ENCODE measurements at places on chromosomes 12 and 14.
A peak's percentile ranks its signal among the peaks of the same experiment; 100 is the strongest.

DNA sequence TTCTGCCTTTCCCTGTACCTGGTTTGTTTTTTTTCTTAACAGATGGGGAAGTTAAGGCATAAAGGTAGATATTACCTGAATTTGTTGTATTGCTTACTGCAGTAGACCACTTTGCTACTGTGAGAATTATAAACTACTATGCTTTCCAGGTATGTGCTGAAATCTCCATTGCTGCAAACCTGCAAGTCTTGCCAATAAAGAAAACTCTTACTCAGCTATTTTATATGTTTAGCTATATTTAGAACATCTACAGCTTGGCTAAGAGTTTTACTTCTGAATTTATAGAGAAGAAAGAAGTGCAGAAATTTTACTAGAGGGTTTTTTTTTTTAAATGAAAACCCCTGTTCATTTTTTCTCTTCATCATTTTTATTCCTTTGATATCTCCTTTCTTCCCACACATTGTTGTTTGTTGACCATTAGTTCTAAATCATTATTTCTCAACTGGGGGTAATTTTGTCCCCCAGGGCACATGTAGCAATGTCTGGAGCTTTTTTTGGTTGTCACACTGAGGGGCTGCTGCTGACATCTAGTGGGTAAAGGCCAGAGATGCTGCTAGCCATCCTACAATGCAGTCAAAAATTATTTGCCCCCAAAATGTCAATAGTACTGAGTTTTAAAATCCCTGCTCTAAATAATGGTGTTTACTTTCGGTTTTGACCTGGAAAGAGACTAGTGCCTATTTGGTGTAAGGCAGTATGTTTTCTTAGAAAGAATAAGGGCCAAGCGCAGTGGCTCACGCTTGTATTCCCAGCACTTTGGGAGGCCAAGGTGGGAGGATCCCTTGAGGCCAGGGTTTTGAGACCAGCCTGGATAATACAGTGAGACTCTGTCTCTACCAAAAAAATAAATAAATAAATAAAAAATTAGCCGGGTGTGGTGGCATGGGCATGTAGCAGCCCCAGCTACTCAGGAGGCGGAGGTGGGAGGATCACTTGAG is 48.6 kb downstream of the PCNX1 start:
- DNase-seq = peak; percentile 16

- no peak for DNase-seq
These were observed 429.0 kb downstream of the LRIG3 start for GRCh38 chr12:58491306-58491705.

DNA sequence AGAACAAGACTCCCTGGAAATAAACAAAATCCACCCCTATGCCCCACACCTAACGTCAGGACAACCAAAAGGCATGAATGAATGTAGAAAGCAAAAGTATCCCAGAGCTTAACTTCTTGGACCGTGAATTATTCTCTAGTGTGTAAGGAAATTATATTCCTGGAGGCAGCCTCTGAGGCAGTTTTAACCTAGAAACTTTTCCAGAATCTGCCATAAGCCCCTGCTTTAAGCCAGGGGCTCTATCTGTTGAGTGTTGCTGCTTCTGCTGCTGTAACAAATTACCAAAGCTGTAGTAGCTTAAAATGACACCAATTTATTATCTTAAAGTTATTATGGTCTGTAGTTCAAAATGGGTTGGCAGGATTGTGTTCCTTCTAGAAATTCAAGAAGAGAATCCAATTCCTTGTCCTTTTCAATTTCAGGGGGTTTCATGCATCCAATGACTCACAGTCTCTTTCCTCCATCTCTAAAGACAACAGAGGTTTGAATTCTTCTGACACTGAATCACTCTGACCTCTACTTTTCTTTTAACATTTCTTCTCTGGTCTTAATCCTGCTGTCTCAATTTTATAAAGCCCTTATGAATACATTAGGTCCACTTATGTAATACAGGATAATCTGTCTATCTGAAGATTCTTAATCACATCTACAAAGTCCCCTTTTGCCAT is 242.7 kb downstream of the ATXN7L3B start:
- no peak for DNase-seq

DNA sequence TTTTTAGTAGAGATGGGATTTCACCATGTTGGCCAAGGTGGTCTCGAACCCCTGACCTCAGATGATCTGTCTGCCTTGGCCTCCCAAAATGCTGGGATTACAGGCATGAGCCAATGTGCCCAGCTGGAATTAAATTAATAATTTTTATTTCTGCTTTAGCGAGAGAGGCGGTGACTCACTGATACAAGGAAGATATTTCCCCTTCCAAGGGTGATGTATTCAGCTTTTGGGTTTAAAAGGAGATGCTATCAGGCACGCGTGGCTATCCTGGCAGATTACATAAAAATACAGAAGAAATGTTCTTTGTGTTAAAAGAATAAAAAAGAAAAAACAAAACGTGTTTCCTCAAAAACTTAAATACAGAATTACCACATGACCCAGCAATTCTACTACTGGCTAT is 12.4 kb upstream of the P2RX7 start:
- no peak for DNase-seq

DNA sequence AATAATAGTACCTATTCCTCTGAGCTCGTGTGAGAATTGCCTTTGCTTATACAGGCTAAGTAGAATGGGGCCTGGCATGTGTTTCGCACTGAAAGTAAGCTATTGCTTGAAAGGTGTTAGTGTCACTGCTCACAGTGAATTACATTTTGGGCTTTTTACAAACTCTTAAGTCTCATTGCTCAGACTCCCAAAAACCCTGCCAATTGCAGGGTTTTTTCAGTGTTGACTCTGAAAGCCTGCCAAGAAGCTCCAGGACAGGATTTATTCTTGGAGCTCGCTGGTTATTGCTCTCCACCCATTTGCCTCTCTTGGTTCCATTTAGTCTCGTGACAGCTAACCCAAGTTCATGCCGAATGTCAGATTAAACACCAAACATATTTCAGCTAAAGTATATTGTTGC is 39.8 kb downstream of the NOPCHAP1 start:
- DNase-seq = no peak

DNA sequence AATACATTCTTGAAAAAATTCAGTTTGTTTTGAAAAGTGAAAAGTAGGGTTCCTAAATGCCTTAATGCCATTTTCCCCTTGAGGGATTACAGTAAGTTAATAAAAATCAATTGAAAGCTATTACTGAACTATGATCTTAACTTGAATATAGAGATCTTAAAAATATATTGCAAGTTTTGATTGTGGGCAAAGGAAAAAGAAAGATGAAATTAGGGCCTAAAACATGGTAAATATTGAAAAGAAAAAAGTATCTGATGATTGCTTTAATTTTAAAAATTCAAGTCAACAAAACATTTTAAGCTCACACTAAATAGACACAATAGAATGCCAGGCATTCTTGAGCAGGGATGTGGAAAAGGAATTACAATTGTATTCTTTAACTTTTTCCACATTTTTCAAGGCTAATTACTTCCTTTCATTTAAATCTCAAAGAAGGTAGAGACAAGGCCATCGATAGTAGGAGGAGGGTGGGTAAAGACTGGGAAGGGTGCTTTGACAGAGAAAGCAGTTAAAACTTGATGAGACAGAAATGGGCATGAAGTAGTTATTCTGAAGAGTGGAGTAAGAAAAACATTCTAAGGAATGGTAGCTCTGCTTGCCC is 294.4 kb downstream of the NELL2 start:
- DNase-seq = no peak

GRCh38 chr14:93317875-93318807 is 14.7 kb downstream of the BTBD7 start:
- no peak for DNase-seq

- no peak for DNase-seq
These were observed 77.4 kb upstream of the ANO4 start for GRCh38 chr12:100716945-100717732.

Measured in stimulated activated CD8-positive, alpha-beta memory T cell treated with anti-CD3 and anti-CD28 coated beads, Interleukin-7, amount 100 ng/mL, for 1 hour (primary cell).